Substantia nigra (tissue), 51 donors: ENCODE measurements at places on chromosomes 5 and 9.

DNA sequence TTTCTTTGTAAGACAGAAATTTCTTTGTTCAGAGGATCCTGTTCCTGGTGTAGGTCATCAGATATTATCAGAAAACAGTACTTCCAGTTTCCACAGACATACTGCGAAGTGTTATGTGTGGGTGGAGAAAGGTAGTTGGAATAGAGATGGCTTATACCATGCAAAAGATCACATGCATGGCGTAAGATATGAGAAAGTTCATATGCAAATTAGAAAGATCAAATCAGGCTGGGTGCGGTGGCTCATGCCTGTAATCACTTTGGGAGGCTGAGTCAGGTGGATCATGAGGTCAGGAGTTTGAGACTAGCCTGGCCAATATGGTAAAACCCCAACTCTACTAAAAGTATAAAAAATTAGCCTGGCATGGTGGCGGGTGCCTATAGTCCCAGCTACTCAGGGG is 65.2 kb upstream of the GLIS3 start:
- no peak for DNase-seq

DNA sequence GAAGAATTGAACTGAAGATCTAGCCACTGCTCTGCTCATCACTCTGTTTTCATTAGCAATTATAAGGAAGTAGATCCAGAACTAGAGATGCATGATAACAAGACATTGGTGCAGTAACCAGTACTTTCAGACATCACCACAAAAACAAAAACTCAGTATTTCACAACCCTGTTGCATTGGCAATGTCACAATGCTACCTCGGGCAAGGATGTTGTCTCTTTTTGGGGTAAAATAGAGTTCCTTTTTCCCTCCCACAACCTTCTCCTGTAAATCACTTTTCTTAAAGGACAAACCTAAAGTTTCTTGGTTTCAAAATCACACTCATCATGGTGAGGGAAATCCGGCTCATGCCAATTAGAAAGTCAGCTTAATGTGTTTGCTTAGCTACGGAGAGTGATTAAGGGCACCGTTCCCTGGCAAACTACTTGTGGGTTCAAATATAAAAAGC is 420.1 kb upstream of the MEF2C start:
- no peak for DNase-seq

DNA sequence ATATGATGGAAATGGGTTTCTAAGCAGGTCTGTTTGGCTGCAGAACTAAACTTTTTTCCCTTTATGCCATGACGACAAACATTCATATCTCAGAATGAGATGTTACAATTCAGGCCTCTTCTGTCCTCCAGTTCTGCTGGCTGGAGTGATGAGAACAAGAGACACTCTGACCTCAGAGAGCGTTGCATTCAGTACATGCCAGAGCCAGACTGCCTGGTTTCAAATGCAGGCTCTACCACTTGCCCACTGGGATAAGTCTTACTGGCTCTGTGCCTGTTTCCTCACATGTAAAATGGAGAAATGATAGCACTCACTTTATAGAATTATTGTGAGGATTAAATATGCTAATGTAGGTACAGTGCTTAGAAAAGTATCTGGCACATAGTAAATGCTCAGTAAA is 24.8 kb upstream of the TOMM5 start:
- DNase-seq = no peak

DNA sequence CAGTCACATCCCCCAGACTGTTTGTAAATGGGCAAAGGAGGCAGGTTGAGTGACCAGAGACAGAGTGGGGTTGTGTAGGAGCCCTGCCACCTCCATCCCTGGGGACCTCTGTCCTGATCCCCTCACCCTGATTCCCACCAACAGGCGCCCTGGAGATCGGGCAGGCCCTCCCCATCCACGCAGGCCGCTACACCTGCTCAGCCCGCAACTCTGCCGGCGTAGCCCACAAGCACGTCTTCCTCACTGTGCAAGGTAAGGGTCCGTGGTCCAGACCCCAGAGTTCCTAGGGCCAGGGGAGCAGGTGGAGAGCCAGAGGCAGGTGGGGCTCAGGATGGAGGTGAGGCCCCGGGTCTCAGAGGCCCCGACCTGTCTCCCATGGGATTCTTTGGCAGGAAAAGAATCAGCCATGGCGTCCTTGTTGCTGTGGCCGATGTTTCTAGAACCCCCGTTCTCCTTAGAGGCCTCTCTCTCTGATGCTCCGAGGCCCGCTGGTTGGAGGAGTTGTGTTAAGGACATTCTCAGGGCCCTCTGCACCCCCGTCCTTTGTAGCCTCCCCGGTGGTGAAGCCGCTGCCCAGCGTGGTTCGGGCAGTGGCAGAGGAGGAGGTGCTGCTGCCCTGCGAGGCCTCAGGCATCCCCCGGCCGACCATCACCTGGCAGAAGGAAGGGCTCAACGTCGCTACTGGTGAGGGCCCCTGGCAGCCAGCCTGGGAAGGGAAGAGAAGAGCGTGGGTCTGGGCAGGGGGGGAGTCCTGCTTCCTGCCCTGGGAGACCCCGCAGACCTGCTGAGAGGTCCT is 41.9 kb upstream of the ASS1 start:
- no peak for DNase-seq

- no peak for DNase-seq
These were observed 377.3 kb upstream of the MEF2C start for GRCh38 chr5:89260254-89260653.

DNA sequence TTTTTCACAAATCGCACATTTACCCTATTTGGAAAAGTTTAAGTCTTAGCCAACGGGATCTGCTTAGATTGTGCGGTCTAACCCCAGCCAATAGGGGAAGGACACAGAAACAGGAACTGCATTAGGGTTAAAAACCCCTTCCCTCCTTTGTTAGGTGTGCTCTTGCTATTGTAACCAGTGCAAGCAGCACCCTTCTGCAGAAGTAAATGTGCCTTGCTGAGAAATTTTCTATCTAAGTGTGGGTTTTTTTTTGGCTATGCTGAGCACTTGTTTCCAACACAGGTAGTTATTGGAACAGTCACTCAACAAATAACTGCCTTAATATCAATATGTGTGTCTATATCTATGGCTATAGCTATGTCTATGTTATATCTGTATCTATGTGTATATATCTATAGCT is 190.0 kb downstream of the TRIM32 start:
- no peak for DNase-seq
